ENCODE measurements at places on chromosomes 6 and 20. TPM values are rescaled to one million over a fixed set of nuclear protein-coding genes. Genes with fewer than 3 reads are reported as not detected.

Gene FOXA2
- not detected for total RNA-seq

Gene COL21A1
- total RNA-seq = 28.5 TPM

Gene CYP24A1
- total RNA-seq = not detected

Gene DOK5
- 99.6 TPM for total RNA-seq

Gene GRM1
- total RNA-seq = 0.13 TPM

Gene TRDN
- not detected for total RNA-seq
